ENCODE measurements at places on chromosomes 16 and 17.
A peak's percentile ranks its signal among the peaks of the same experiment; 100 is the strongest.

DNA sequence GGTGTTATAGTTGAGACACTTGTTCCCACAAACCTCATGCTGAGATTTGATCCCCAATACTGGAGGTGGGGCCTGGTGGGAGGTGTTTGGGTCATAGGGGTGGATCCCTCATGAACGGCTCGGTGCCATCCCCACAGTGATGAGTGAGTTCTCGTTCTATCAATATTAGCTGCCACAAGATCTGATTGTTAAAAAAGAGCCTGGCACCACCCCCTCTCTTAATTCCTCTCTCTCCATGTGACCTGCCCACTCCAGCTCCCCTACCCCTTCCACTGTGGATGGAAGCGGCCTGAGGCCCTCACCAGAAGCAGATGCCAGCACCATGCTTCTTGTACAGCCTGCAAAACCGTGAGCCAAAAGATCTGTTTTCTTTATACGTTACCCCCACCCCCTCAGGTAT is 31.2 kb downstream of the TRIM16 start:
- no peak for DNase-seq

GRCh38 chr17:39360537-39360936 is 40.9 kb downstream of the FBXL20 start:
- no peak for DNase-seq

GRCh38 chr16:87365021-87365713 is 18.4 kb downstream of the FBXO31 start:
- no peak for DNase-seq

GRCh38 chr16:90011508-90011819 is 7.8 kb downstream of the DBNDD1 start:
- no peak for DNase-seq

DNA sequence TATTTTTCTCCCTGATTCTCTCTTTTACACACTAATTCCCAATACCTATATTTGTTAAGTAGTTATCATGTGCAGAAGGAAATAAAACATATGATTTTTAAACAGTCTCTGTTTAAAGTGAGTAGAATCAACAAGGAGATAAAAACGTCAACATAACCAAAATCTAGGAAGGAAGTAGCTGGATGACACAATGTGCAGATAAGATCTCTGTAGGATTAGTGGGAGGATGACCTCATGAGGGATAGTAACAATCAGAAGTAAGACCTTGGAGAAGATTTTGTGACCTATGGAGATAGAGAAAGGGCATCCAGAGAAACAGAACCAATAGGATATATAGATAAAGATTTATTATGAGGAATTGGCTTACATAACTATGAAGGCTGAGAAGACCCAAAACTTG is 262.6 kb upstream of the CDH11 start:
- no peak for DNase-seq

DNA sequence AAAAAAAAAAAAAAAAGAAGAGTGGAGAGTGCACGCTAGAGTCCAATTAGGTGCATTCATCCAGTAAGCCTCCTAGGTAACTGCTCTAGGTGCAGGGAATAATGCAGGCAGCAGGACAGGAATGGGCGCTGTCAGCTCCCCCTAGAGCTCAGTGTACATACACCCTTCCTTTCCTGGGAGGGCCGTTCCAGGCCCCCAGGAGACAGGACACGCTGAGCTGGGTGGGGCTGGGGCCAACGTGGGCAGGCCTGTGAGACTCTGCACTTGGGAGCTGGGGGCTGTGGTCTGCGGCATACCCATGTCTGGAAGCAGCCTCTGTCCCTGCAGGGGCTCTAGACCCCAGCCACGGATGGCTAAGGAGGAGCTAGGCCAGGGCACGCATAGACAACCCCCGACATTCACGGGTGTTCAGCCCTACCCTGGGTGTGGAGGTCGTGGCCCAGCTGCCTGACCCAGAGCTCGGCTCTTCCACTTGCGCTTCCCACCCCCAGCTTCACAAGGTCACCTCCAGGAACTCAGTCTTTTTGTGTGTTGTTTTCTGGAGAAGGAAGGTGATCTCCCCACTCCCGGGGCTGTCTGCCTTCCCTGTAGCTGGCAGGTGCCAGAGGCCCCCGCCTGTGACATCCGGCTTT is 1.0 kb upstream of the ANTKMT start:
- no peak for DNase-seq

- DNase-seq = peak; percentile 21
Observed at GRCh38 chr16:86044241-86044671, 145.3 kb downstream of the IRF8 start.

GRCh38 chr17:82006468-82007227 is 16.0 kb downstream of the CENPX start:
- no peak for DNase-seq

DNA sequence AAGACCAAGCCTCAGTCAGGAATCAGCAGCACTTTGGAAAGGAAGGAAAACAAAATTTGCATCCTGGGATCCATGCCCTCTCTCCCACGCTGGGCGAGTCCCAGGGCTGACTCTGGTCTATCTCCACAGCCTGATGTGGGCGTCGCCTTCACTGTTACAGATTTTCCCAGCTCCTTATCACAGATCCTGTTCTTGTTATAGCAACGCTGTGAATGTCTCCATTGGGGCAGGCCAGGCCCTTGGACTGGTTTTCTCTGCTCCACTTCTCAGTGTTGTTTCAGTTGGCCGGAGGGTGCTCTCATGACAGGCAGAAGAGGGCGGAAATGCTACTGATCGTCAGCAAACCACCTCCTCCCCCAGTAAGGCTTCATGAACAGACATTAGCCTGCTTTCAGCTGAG is 127.9 kb upstream of the CDH11 start:
- DNase-seq = no peak

GRCh38 chr16:19118938-19119431 is 5.2 kb downstream of the ITPRIPL2 start:
- DNase-seq = peak; percentile 68

GRCh38 chr17:75845933-75846691 is 1.9 kb upstream of the UNC13D start:
- no peak for DNase-seq

GRCh38 chr17:78781104-78781892 is 775 bp downstream of the CYTH1 start:
- DNase-seq = no peak

- no peak for DNase-seq
Observed at GRCh38 chr17:13646411-13646810, 44.7 kb upstream of the HS3ST3A1 start.

DNA sequence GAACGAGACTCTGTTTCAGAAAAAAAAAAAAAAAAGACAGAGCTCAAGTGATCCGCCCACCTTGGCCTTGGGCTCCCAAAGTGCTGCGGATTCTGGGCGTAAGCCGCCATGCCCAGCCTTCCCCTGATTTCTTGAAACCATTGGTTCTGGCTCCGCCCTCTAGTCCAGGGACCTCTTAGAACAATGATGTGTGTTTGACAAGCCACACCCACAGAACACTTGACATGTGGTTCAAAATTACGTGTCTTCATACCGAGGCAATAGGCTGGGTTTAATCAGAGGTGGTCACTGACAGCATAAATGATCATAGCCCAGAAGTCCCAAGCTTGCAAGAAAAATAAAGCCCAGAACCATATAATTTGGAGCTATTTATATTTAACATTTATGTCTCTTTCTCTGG is 23.0 kb downstream of the KNOP1 start:
- no peak for DNase-seq

- no peak for DNase-seq
Observed at GRCh38 chr17:65857718-65858117, 296.3 kb upstream of the AXIN2 start.

DNA sequence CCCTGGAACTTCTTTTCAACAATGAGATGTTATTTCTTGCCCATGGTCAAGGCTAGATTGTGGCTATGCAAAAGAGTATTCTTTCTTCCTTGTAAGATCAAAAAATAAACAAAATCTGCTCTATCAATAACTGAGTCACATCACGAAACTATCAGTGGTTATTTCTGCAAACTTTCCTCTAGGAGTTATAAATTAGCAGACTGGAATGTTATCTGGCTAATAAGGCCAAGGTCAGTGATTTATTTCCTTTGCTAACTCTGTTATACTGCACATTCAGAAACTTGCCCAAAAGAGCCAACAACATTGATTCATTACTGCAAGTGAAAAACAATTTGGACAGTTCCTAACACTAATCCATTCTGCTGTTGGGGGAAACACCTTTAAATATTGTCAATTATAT is 5.0 kb downstream of the ARL6IP1 start:
- no peak for DNase-seq

- DNase-seq = no peak
Observed at GRCh38 chr16:58070585-58070984, 45.0 kb downstream of the MMP15 start.

GRCh38 chr17:44933824-44934744 is 13.5 kb downstream of the KIF18B start:
- DNase-seq = no peak

- DNase-seq = no peak
Observed at GRCh38 chr16:3590736-3591435, 13.7 kb upstream of the NLRC3 start.

- DNase-seq = no peak
Observed at GRCh38 chr16:68202091-68202519, 33.8 kb downstream of the ESRP2 start.

- DNase-seq = no peak
Observed at GRCh38 chr16:83624429-83625120, 183.2 kb upstream of the HSBP1 start.

- peak; percentile 21 for DNase-seq
Observed at GRCh38 chr16:71230122-71230845, at the start of gene HYDIN. TSS of gene HYDIN (minus strand) at chr16:71230722. CDS start at chr16:71186895, 43,827 bp downstream.

GRCh38 chr17:7214300-7215135 is 5.1 kb downstream of the DLG4 start:
- DNase-seq = peak; percentile 99

GRCh38 chr16:68644296-68644695 is 814 bp upstream of the CDH3 start:
- no peak for DNase-seq

DNA sequence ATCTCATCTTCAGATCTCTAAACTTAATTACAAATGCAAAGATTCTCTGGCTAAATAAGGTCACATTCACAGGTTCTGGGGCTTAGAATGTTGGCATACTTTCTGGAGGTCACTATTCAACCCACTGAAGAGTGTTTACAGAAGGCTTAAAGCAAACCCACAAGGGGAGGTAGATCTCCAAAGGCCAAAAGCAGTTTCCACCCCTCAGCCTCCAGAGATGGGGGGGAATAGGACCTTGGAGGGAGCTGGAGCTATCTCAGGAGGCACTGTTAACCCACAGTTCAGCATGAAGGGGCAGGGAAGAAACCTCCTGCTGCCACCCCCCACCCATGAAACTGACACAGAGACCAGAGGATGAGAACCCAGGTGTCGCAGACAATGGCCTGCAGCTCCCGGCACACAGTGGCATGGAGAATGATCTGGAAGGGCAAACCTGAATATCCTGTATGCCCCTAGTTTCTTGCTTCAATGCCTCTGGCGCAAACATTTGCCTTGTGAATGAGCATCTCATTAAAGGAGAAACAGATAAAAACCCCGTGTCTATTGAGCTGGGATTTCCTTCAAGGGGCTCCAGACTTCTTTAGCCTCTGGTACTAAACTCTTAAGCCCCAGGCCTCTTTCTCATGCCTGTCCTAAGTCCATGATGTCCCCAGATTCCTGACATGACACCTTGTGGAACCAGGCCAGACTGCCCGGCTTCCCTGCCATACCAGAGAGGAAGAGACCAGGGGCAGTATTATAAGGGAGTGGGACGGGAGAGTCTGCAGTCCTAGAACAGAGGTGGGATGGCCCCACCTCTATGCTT is 103.1 kb upstream of the CDH5 start:
- no peak for DNase-seq

- DNase-seq = no peak
Observed at GRCh38 chr17:80029258-80029974, 6.3 kb downstream of the TBC1D16 start.

GRCh38 chr17:77372444-77373298 is 231.9 kb downstream of the SEC14L1 start:
- peak; percentile 71 for DNase-seq

GRCh38 chr17:63595132-63595531 is 5.6 kb upstream of the TACO1 start:
- no peak for DNase-seq

DNA sequence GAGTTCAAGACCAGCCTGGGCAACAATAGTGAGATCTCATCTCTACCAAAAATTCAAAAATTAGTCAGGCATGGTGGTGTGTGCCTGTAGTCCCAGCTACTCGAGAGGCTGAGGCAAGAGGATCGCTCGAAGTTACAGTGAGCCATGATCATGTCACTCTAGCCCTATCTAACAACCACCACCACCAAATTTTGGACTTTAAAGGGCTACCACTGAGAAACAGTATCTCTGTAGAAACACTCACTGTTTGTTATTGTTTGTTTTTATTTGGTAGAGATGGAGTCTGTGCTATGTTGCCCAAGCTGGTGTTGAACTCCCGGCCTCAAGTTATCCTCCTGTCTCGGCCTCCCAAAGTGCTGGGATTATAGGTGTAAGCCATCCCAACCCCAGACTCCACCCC is 1.3 kb upstream of the UBALD2 start:
- no peak for DNase-seq

DNA sequence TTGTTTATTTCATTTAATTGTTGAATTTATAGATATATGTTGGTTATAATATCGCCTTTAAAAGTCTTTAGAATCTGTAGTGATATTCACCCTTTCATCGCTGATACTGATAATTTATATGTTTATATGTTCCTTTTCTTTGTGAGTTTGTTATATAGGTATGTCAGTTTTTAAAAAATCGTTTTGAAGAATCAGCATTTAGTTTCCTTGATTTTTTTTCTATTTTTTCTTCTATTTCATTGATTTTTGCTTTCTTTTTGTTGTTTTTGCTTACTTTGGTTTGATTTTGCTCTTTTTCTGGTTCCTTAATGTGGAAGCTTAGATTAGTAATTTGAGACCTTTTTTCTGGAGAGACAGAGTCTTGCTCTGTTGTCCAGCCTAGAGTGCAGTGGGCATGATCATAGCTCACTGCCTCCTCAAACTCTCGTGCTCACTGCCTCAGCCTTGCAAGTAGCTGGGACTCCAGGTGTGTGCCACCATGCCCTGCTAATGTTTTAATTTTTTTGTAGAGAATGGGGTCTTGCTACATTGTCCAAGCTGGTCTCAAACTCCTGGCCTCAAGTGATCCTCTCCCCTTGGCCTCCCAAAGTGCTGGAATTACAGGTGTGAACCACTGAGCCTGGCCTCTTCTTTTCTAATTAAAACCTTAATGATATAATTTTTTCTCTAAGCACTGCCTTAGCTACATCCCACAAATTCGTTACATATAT is 7.5 kb downstream of the IST1 start:
- no peak for DNase-seq

DNA sequence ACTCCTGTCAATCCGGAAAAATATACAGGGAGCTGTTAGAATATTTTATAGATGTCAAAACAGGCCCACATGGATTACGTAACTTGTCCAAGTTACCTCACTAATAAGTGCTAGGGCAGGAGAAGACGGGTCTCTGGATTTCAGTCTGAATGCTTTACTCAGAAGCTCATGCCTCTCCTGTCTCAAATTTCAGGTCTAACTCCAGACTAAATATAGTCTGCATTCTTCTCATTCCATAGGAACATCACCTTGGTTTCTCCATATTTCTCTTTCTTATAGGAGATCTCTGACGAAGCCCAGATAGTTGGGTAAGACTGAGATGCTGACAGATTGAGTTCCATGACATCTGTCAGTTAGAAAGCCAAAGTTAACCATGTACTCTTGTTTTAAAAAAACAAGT is 174.2 kb downstream of the STX8 start:
- no peak for DNase-seq

- no peak for DNase-seq
Observed at GRCh38 chr16:57382535-57383275, 10.4 kb downstream of the CX3CL1 start.

- no peak for DNase-seq
Observed at GRCh38 chr16:50257876-50258275, 8.5 kb upstream of the ADCY7 start.

- no peak for DNase-seq
Observed at GRCh38 chr16:25912321-25912720, 220.6 kb downstream of the HS3ST4 start.

Measured in activated CD4-positive, alpha-beta T cell treated with anti-CD3 and anti-CD28 coated beads, Interleukin-2, amount 50 U/mL, for 16 hours (primary cell).